ENCODE measurements at places on chromosomes 2 and 18. TPM values are rescaled to one million over a fixed set of nuclear protein-coding genes. Genes with fewer than 3 reads are reported as not detected.

GRCh38 chr18:8701546-8702118 is 3.7 kb upstream of the MTCL1 start:
- no peak for DNase-seq

GRCh38 chr2:207819839-207820784 is 50.4 kb upstream of the FZD5 start:
- DNase-seq: no peak

GRCh38 chr18:13545955-13546354 is 180.4 kb downstream of the FAM210A start:
- no peak for DNase-seq

DNA sequence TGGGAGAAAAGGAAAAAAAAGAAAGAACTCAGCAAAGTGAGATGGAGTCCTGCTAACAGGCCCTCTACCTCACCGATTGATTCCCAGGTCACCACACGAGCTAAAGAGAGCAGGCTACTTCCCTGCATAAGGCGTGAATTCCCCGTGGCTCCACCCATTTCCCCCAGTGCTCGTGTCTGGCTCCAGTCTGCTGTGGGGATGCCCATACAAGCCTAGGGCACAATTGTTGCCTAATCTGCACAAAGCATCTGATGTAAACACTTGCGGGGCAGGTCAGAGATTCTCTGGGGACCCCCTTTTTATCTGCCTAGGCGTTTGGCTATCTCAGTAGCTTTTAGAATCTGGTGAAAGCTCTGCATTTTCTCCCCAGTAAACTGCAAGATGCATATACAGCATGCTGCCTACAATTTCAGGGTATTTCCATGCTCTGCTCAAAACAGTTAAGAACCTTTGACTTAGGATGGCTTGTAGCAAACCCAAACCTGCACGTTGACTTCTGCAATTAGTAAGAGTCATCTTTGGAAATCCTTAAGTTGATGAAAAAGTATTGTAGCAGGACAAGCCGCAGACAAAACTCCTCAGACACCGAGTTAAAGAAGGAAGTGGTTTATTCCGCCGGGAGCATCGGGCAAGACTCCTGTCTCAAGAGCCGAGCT is 34.8 kb downstream of the MYO3B start:
- no peak for DNase-seq

DNA sequence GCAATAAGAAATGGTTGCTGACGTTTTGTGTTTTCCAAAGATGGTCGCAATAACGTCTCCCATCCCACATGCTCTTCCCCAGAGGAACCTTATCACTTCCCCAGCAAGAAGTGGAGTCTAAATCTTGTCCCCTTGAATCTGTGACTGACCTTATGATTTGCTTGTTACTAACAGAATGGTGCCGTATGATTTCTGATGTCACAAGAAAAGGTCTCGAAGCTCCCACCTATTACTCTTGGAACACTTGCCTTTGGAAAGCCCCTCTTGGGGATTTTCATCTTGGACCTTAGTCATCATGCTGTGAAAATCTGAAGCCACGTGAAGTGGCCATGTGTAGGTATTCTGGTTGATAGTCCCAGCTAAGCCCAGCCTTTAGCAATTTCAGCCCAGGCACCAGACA is 86.2 kb upstream of the GLS start:
- DNase-seq: no peak

DNA sequence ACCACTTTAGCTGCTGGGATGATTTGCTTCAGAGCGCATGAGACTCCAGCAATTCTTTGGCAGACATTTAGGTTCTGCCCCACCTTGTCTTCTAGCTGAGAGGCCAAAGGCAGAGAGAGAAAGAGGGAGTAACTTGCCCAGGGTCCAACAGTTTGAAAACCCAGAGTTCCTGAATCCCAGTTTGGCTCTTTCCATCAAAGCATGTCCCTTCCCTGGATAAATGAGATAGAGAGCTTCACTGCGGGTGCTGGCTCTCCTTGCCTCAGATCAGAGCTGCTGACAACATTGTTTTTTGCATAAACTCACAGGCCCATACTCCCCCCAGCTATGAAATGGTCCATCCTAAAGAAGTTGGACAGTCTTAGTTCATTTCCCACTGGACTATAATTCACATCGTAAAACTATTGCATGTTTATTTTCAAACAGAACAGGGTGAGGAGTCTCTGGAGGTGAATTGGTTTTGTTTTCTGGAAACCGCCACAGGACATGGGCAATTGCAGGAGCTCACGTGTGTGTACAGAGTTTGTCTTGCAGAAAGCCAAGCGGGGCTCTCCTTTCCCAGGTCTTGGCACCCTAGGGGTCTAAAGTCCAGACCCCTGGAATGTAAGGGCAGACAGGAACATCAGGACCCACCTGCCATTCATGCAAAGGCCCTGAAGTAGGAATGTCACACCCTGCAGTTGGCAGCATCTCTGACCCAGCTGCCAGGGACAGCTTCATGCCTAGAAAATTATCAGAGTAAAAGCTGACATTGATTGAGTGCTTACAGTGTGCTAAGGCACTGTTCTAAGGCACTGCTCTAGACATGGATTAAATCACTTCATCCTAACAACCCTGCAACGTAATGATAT is 25.0 kb upstream of the SLC14A2 start:
- DNase-seq: no peak

The ATP6V1C2 gene
- 5.3 TPM for total RNA-seq

The PLEK gene
- total RNA-seq: 20.7 TPM

The CREG2 gene
- total RNA-seq: not detected

- no peak for DNase-seq
Observed at GRCh38 chr2:182391443-182391842, 35.4 kb downstream of the PDE1A start.

GRCh38 chr2:230866756-230867523 is 2.2 kb downstream of the ITM2C start:
- DNase-seq: no peak

DNA sequence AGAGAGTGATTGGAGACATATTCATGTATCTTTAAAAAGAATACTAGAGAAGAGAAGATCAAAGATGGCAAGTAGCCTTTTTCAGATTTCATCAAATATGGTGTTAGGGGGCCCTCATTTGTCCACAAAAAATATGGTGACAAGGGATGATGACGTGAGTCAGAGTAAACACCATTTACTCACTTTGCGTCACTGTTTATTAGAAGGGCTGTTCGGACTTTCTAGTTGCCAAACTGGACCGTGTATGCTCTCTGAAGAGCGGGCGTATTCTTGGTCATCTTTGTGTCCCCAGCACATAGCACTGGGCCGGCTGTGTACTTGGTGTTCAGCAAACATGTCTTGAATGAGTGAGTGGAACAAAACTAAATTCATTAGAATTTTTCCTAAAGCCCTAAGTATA is 37.5 kb downstream of the TTC39C start:
- DNase-seq: no peak

GRCh38 chr2:120543899-120544298 is 191.8 kb upstream of the GLI2 start:
- no peak for DNase-seq

DNA sequence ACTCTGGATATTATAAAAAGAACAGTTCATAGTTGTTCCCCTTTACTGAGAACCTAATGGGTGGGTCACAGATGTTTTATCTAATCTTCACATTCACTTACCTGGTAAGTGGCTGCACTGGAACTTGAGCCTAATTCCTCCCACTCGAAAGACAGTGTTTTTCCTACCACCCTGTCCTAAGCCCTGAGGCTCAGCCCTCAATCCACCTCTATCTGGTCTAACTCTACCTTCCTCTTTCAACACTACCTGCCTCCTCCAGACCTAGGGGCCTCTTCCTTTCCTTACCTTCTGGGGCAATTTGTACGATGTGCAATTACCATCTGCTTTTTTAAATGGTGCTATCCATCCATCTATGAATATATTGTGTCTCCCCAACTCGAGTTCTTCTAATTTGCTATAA is 9.7 kb upstream of the KIF3C start:
- DNase-seq: no peak

The FBLN7 gene
- 15.6 TPM for total RNA-seq

GRCh38 chr2:108920686-108921085 is 68.3 kb downstream of the EDAR start:
- no peak for DNase-seq

- no peak for DNase-seq
Observed at GRCh38 chr18:70461323-70462077, 172.7 kb downstream of the SOCS6 start.

- DNase-seq: no peak
Observed at GRCh38 chr2:95273566-95274290, 521 bp upstream of the PROM2 start.

The RBMS1 gene
- 179 TPM for total RNA-seq

DNA sequence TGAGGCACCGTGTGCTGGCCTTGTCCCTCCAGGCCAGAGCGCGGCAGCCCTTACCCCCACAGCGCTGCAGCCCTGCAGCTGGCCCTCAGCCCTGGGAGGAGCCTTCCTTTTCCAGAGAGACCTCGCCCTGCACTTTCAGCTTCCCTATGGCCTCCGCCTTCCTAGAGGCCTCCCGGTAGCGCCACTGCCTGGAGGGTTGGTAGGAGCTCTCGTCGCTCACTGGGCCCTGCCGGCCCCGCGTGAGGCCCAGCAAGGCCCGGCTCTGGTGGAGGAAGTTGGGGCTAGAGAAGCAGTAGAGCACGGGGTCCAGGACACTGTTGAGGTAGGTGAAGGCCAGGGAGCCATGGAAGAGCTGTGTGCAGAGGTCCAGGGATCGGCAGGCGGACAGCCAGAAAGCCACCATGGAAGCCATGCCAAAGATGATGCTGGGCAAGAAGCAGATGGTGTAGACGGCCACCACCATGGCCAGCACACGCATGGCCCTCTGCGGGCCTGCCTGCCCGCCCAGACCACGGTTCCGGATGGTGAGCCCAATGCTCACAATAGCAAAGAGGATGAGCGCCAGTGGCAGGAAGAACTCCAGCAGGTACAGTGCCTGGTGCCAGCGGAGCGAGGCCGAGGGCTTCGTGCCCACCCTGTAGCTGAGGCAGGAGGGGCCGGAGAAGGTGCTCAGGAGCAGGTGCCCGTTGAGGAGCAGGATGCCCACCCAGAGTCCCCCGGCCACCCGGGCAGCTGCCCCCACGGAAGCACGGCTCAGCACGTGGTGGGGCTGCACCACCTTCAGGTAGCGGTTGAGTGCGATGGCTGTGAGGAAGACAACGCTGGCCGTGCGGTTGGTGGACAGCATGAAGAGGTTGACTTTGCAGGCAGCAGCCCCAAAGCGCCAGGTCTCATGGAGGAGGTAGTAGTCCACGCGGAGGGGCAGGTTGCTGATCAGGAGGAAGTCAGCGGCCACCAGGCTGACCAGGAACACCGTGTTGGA is 821 bp downstream of the OXER1 start:
- no peak for DNase-seq

- no peak for DNase-seq
Observed at GRCh38 chr18:54845787-54846186, 17.5 kb downstream of the RAB27B start.

GRCh38 chr2:99485411-99485810 is 4.4 kb downstream of the REV1 start:
- no peak for DNase-seq

DNA sequence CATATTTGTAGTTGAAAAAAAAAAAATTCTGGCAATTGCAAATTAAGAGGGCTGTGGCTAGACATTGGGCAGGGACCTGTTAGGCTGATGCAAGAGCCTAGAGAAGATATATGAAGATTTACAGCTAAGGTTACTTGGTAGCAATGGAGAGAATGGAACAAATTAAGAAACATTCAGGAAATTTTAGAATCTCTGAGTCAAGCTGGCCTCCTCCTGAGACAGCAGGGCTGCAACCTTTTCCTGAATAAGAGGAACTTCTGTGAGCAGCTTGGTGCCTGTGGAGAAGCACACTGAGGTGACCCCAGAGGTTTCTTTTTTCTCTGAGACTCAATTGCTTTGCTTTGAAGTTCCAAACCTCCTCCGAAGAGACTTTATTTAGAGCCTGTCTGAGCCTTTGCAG is 118.6 kb upstream of the LRATD1 start:
- no peak for DNase-seq

GRCh38 chr18:27921904-27922751 is 254.8 kb downstream of the CDH2 start:
- DNase-seq: no peak

- DNase-seq: no peak
Observed at GRCh38 chr18:68796936-68797690, 767 bp upstream of the CCDC102B start.

- no peak for DNase-seq
Observed at GRCh38 chr2:103159018-103159417, 397.2 kb downstream of the TMEM182 start.

The ST3GAL5 gene
- total RNA-seq: 32.7 TPM

The PREPL gene
- total RNA-seq: 56.0 TPM

DNA sequence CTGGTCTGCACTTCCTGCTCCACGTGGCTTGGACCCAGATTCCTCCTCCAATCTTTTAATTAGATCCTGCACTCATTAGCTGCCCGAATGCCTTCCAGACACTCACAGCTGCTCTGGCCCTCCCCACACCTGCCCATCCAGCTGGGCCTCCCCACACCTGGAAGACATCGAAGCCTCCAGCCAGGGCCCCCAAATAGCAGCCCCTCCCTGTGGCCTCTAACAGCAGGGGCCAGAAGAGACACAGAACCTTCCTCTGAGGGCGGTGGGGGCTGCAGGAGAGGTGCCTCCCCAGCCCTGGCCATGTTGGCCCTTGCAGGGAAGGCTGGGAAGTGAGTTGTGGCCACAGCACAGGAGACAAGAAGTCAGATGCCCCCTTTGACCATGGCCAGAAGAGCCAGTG is 252.8 kb downstream of the DYSF start:
- DNase-seq: no peak

The IL1A gene
- total RNA-seq: 0.56 TPM

The VWC2L gene
- total RNA-seq: not detected

DNA sequence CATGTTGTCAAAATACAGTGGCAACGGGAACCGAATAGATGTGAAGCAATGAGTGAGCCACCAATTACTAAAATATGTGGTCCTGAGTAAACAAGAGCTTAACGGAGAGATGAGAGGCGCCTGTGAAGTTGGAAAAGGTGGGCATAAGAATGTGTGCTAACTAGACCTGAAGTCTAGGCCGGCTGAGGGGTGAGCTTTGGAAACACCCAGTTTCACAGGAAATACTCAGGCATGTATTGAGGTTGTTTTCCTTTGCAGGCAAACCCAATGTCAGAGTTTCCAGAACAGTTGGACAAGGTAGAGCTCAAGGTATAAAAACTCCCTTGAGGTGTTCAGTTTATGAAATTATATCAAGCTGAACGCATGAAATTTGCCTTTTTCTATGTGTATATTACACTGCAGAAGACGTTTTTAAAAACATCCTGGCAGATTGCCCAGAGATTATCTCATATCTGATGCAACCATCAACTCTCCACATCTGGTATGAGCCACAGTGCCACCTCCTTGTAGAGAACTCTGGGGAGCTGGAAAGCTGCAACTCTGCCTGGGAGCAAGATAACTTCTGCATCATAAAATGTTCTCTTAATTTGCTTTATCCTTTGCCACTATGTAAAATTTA is 3.9 kb upstream of the WDSUB1 start:
- no peak for DNase-seq
